ENCODE measurements at places on chromosomes 2 and 18.

GRCh38 chr18:49899657-49900330, 86.5 kb upstream of the ACAA2 start:
- DNase-seq: no peak

- no peak for DNase-seq
Measured at GRCh38 chr2:15449556-15450236, 111.4 kb downstream of the NBAS start.

DNA sequence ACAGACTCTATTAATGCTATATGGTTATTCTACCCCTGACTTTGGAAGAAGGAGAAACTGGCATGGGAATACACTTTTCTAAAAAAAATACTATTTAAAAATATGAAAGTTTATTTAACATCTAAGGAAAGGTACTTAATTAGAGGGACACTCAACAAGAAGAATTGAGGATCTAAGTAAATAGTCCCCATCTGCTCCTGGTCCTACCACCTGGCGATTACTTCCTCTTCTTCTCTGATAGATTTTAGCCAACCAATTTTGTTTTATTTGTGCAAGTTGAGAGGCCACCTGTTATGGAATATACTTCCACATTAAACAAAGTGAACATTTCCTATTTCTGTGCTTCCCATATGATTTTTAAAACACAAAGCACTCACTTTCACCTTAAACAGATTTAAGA, 111.7 kb downstream of the BCL2 start:
- DNase-seq: no peak

DNA sequence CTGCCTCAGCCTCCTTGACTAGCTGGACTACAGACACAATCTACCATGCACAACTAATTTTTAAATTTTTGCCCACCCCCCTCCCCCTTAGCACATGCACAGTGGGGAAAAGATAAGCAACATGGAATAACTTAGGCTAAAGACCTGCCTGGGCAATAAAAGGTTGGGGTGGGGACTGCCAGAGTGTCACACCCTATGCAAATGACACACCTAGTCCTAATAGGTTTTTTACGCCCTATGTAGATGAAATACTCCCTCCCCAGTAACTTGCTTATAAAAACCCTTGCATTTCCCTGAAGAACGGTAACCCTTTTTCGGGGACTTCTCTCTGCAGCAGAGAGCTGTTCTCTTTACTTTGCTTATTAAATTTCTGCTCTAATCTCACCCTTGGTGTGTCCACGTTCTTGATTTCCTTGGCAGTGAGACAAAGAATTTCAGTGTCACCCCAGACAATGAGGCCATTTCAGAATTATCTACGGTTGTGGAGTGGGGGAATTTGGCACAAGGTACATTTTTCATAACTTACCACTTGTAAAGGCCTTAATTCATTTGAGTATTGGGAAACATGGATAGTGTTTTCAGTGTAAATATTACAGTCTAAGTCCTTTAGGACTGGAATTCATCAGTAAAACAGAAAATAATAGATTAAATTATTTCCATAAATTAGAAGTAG, 109.2 kb downstream of the NOL4 start:
- DNase-seq: no peak

GRCh38 chr18:74278058-74278457, 13.7 kb downstream of the CYB5A start:
- no peak for DNase-seq

- DNase-seq: no peak
Measured at GRCh38 chr2:144096531-144096930, 423.4 kb downstream of the ZEB2 start.

- DNase-seq: no peak
Measured at GRCh38 chr2:239951825-239952224, 73.3 kb downstream of the NDUFA10 start.

DNA sequence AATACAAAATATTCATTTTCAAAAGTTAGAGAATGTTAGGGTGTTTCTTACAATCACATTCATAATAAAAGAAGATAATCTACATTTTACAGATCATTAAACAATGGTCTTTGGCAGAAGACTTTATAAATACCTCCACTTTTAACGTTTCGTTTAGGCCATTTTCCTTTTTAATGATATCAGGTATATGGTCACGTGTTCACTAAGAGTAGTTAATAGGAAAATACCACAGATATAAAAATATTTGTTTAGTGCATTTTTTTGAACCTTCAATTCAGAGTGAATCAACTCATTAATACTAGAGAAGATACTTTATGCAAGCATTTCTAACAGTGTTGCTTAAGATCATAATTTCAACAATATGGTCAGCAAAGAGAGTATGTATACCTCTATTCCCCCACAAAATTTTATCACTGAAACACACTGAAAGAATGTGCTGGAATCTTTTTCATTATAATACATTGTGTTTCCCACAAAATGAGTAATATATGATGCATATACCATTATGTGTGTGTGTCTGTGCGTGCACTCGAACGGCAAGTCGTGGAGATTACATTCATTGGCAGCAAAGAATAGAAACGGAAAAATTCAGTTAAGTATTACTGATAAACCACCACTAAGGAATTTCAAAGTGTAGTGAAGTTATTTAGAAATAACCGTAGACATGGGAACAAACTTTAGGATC, 319.9 kb upstream of the THUMPD2 start:
- DNase-seq: no peak

- DNase-seq: no peak
Measured at GRCh38 chr2:239438995-239439753, 38.4 kb upstream of the HDAC4 start.

DNA sequence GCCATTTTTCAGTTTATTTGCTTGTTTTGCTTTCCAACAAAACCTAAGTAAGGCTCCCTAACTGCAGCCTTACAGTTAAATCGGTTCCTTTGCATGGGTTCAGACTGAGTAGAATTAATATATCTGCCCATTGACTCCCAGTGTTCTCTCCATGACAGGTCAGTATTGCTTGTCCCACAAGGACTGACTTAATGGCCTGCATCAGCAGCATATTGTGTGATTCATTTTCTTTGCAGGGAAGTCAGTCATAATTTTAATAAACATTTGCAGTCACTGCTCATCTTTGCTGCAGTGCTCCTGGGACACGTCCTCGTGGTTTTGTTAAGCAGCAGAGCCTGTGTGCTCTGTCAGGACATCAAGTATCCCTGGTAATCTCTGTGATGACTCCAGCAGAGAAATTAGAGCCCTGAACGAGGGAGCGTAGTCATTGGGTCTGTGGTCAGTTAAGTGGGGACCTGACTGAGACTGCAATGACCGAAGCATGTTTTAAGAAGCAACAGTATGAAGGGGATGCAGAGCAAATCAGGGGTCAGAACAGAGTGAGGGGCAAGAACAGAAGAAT, 93.3 kb downstream of the CDH20 start:
- DNase-seq: no peak

GRCh38 chr2:204274429-204274828, 270.8 kb upstream of the PARD3B start:
- no peak for DNase-seq

DNA sequence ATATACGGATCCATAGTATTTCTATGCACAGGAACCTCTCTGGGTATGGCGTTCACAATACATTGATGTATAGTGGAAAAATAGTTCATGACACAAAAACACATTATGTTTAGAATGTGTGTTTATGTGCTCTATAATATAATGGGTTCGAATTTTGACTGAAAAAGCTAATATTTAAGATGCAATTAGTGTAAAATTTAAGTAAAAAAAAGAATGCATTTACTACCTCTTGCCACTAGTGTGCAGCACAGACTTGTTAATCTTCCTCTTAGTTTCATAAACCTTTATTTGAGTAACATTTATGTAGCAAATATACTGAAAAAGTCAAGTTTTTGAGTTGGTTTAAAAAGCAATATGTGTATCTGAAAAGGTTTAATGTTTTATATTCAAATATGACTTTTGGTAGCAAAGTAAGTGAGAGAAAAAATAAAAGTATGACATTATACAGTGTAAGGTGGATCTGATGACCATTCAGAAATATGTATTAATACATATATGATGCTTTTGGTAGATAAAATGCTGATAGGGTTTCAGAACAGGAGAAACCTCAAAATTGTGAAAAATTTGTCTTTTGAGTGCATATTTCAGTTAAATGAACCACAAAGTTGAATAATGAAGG, 49.4 kb downstream of the CCDC102B start:
- DNase-seq: no peak

DNA sequence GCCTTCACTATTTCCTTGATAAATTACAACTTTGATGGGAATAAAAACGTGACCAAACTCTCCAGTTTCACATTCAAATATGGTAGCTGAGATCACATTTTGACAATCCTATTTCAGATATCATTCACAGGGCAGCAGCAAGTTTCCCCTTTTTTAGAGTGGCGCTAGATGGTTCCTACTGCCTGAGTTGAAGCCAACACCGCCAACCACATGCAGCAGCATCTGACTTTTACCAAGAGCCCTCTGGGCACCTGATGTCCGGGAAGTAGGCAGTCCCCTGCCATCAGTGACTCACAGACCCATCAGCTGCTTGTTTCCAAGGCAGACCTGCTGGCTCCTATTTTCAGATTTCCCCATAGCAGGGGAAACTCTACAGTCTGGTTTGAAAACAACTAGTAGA, 4.0 kb upstream of the MREG start:
- DNase-seq: no peak

GRCh38 chr2:102336502-102336945, 19.1 kb upstream of the IL18R1 start:
- DNase-seq: no peak

- DNase-seq: no peak
Measured at GRCh38 chr2:10452956-10453904, 5.1 kb upstream of the ODC1 start.

Data from stimulated activated CD4-positive, alpha-beta T cell treated with anti-CD3 and anti-CD28 coated beads, Interleukin-1b, Interleukin-23, amount 100 ng/mL, for 1 hour (primary cell).